ENCODE measurements at places on chromosomes 5 and 9.

DNA sequence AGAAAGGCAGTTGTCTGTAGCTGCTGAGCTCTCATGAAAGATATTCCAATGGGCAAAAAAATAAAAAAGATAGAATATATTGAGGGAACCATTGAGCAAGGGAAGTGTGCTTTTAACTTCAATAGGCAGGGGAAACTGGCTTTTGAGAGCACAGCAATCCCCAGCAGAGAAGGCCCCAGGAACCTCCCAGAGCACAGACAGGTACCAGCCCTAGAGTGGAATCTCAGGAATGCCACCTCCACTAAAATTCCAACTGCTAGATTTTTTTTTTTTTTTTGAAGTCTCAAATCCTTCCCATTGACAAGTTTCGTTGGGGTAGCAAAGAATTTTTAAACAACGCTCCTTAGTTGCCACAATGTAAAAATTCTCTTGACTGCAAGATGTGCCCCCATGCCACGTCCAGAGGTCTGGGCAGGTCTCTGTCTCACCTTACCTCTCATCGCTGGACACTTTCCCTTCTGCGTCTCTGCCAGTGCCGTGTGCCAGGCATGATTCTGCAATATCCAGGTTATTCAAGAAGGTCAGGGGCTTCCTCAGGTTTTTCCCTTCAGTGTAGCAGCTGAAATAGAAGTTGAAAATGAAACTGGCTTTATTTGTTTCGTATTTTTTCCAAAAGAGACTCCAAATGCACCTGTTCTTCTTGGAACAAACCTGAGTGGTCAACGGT, 64.2 kb upstream of the IRX1 start:
- DNase-seq: no peak
- H3K36me3 ChIP-seq: no peaks in the 10 kb centered on the region
- H3K27me3 ChIP-seq: no peaks in the 10 kb centered on the region
- H3K4me1 ChIP-seq: no peaks in the 10 kb centered on the region
- H3K27ac ChIP-seq: no peak overlapping the region
- H3K4me3 ChIP-seq: no peak overlapping the region

- H3K36me3 ChIP-seq: peaks cover 5% of the 10 kb centered on the region
- H3K4me3 ChIP-seq: peak overlapping the region; percentile 82
- peak overlapping the region; percentile 92 for H3K27ac ChIP-seq
- no peaks in the 10 kb centered on the region for H3K27me3 ChIP-seq
- peaks cover 65% of the 10 kb centered on the region for H3K4me1 ChIP-seq
These were observed 5.5 kb downstream of the MAN2A1 start for GRCh38 chr5:109695005-109695926.

DNA sequence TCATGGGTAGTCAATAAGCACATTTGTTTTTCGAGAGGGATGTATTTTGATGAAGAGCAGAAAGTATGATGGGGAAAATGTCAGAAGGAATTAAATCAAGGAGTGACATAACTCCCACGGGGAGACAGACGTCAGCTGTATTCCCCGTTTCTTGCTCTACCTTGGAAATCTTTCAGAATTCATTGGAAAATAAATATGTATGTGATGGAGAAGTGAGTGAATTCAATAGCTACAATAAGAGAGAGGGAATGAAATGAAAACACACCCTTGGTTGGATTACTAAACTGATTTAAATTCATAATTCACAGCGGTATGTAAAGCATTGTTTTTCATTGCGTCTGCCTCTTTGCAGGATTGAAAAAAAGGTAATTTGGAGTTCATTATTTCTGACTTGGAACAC, 209.7 kb upstream of the KLF4 start:
- no peak overlapping the region for H3K4me3 ChIP-seq
- no peak overlapping the region for H3K27ac ChIP-seq
- peaks cover 5% of the 10 kb centered on the region for H3K27me3 ChIP-seq
- H3K4me1 ChIP-seq: peaks cover 4% of the 10 kb centered on the region
- no peak for DNase-seq

GRCh38 chr9:33415501-33416038, 13.2 kb upstream of the AQP7 start:
- peak; percentile 28 for DNase-seq
- H3K4me3 ChIP-seq: no peak overlapping the region

GRCh38 chr5:168413596-168413995, 72.7 kb upstream of the RARS1 start:
- no peak for DNase-seq
- H3K27me3 ChIP-seq: no peaks in the 10 kb centered on the region
- no peaks in the 10 kb centered on the region for H3K4me1 ChIP-seq
- no peaks in the 10 kb centered on the region for H3K36me3 ChIP-seq
- H3K27ac ChIP-seq: no peak overlapping the region
- no peak overlapping the region for H3K4me3 ChIP-seq

GRCh38 chr9:123113185-123113584, 79.7 kb downstream of the GPR21 start:
- peaks cover 6% of the 10 kb centered on the region for H3K4me1 ChIP-seq
- H3K36me3 ChIP-seq: peaks cover 17% of the 10 kb centered on the region
- no peak overlapping the region for H3K4me3 ChIP-seq
- peak overlapping the region; percentile 84 for H3K27ac ChIP-seq

DNA sequence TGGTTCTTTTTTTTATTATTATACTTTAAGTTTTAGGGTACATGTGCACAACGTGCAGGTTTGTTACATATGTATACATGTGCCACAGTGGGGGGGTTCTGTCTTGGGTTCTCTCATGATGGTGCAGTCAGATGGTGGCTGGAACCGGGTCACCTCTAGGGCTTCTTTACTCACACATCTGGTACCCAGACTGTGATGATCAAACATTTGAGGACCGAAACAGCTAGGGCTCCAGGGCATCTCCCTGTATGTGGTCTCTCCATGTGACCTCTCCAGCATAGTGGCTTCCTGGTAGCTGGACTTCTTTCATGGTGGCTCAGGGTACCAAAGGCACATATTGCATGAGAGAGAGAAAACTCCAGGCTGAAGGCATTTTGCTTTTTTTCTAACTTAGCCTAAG, 9.8 kb upstream of the CRHBP start:
- no peak for DNase-seq
- no peak overlapping the region for H3K4me3 ChIP-seq
- no peak overlapping the region for H3K27ac ChIP-seq
- peaks cover 12% of the 10 kb centered on the region for H3K27me3 ChIP-seq
- H3K4me1 ChIP-seq: no peaks in the 10 kb centered on the region

DNA sequence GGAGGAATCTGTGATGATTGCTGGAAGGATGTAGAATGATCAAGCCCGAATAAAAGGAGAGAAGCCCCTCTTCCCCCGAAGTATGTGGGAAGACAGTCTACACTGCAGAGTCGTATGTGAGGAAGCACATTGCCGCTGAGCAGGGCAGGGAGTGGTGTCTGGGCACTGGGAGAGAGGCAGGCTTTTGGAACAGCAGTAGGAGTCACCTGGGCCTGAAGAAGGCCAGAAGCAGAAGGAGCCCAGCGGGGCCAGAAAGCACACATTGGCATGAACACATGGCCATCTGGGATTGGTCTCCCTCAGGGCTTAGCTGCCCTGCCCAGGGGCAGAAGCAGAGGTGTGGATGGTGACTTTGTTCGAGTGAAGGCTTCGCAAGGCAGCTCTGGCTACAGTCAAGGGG, 162.8 kb downstream of the ERCC6L2 start:
- peaks cover 10% of the 10 kb centered on the region for H3K27me3 ChIP-seq
- H3K4me1 ChIP-seq: no peaks in the 10 kb centered on the region
- DNase-seq: no peak
- no peak overlapping the region for H3K4me3 ChIP-seq

DNA sequence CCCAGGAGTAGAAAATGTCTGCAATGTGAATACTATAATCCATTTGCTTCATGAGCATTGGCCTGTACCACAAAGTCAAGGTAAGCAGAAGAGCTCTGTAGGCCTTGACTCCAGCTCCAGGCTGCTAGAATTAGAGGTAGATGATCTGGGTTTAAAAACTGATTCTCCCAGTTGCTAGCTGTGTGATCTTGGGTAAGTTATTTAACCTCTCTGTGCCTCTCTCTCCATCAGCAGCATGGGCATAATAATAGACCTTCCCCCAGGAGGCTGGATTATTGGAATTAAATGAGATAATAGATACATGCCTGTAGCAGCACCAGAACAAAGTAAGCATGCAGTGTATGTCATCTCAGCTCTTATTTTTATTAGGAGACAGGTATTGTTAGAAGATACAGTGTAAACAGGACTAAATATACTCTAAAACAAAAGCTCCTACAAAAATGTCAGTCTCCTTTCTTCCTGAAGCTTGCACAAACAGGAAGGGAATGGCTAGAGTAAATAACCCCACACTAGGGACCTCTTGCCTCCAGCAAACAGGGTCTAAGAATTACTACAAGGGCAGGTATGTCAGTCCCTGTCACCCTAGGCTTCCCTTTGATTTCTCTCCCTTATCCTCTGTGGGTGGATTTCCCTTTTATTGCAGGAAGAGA, 57.5 kb downstream of the PSAT1 start:
- no peaks in the 10 kb centered on the region for H3K27me3 ChIP-seq
- peaks cover 2% of the 10 kb centered on the region for H3K36me3 ChIP-seq
- peaks cover 7% of the 10 kb centered on the region for H3K4me1 ChIP-seq
- H3K4me3 ChIP-seq: no peak overlapping the region

GRCh38 chr9:27377147-27377807, 80.3 kb upstream of the EQTN start:
- peak overlapping the region; percentile 56 for H3K4me3 ChIP-seq
- H3K4me1 ChIP-seq: peaks cover 59% of the 10 kb centered on the region
- no peaks in the 10 kb centered on the region for H3K27me3 ChIP-seq
- H3K36me3 ChIP-seq: peaks cover 3% of the 10 kb centered on the region
- H3K27ac ChIP-seq: peak overlapping the region; percentile 92

DNA sequence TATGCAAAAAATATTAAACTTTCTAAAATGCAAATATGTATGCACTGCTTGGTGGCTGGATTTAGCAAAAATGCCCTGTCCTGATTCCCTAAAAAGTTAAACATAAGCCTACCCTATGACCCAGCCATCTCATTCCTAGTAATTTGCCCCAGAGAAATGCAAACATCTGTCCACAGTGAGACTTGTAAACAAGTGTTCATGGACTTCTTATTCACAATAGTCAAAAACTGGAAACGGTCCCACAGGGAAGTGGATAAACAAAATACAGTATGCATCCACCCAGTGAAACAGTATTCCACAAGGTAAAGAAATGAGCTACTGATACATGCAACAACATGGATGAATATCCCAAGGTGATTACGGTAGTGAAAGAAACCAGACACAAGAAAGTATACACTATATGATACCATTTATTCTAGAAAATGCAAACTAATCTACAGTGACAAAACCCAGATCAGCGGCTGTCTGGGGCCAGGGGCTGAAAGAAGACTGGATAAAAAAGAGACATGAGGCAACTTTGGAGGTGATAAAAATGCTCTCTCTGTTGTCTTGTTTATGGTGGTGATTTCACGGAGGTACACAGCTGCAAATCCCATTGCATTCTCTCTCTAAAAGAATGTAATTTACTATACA, 277.3 kb downstream of the GLIS3 start:
- H3K4me3 ChIP-seq: no peak overlapping the region
- H3K4me1 ChIP-seq: no peaks in the 10 kb centered on the region
- DNase-seq: no peak
- H3K27ac ChIP-seq: no peak overlapping the region

GRCh38 chr9:34457266-34458012, 931 bp downstream of the FAM219A start:
- H3K4me3 ChIP-seq: peak overlapping the region; percentile 86
- H3K27ac ChIP-seq: peak overlapping the region; percentile 22

DNA sequence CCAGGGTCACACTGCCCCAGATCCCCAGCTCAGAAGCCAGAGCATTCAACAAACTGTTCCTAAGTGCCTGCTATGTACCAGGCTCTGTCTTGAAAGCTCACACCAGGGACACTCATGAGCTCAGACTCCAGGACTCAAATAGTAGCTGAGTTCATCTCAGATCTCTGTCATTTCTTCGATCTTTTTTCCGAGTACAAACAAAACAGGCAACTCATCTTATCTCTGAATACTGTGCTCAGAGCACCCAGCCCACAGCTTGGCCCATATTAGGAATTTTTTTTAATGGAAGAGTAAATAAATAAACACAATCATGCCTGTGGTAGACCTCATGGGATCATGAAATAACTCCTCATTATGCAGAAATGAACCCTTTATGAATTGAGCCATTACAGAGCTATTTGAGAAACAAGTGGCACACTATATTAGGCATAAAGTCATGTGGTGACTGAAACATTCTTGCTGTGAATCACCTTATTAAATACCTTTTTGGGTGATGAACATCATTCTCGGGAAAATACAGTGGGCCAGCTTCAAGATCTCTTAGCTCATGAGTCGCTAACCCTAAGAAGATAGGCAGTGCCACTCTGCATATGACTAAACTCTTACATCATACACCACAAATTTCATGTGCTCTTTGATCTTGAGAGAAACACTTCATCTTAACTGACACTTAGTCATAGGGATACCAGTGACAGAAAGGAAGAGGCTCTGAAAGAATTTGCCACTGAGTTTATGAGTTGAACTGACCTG, 9.9 kb downstream of the SH3RF2 start:
- no peaks in the 10 kb centered on the region for H3K4me1 ChIP-seq
- H3K4me3 ChIP-seq: no peak overlapping the region
- H3K36me3 ChIP-seq: no peaks in the 10 kb centered on the region

All from memory B cell (primary cell).